ENCODE measurements at places on chromosomes 1 and 21.

GRCh38 chr1:201884425-201884824, 4.3 kb upstream of the SHISA4 start:
- peaks cover 21% of the 10 kb centered on the region for H3K4me1 ChIP-seq

DNA sequence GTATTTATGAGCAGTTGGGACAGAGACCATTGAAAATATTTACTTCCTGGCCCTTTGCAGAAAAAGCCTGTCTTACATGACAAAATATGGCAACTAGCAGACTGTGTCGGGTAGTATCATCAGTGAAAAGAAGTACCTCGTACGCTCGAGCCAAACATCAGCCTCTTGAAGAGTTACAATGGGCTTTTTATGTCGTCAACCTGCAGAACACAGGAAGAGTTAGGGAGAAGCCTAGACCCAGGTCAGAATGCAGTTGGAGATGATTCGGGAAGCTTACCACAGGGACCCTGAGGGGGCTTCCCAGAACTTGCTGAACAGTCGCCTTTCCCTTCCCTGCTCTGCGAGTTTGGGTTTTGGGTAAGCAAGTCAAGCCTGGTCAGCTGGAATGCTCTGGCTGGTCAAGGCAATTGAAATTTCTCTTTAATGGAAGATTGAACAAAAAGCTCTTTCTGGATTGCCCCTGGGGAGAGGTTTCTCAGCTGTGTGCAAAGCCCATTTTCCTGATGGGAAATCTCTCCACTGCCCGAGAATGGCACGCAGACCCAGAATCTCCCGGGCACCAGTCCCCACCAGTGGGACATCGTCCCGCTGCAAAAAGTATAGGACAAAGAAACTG, 263.6 kb upstream of the TMEM51 start:
- no peaks in the 10 kb centered on the region for H3K27me3 ChIP-seq
- H3K4me1 ChIP-seq, result no peaks in the 10 kb centered on the region
- no peaks in the 10 kb centered on the region for H3K36me3 ChIP-seq
- DNase-seq, result no peak

- peaks cover 60% of the 10 kb centered on the region for H3K4me1 ChIP-seq
- no peak for DNase-seq
- peak overlapping the region; percentile 71 for H3K27ac ChIP-seq
- H3K36me3 ChIP-seq, result no peaks in the 10 kb centered on the region
- H3K4me3 ChIP-seq, result no peak overlapping the region
These were observed 9.1 kb downstream of the SMAP2 start for GRCh38 chr1:40382601-40383000.

DNA sequence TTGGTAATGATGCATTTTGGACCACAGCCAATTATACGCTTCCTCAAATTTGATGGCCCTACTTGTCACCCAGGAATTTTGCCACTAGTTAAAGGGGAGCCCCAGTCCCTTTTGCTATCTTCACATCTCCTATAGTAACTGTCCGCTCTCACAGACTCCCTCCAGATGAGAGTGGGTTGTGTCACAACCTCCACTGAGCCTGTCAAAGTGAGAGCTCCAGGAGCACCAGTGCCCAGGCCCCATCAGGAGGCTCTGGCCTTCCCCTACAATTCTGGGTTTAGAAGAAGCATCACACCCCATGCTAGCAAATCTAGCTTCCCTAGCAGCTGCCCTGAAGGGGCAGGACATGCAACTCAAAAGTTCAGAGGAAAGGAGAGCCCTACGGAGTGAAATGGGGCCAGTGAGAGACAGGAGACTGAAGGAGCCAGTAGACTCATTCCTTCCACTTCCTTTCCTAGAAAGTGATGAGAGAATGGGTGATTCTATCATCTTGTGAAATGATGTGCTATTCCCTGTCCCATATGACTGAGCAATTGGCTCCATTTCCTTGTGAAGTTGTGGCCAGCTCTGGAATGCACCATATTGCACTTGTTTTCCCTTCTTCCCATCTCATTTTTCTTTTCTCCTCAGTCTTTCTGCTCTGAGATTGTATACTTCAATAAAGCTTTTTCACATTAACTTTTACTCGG, 541.3 kb downstream of the DPYD start:
- no peaks in the 10 kb centered on the region for H3K27me3 ChIP-seq
- H3K27ac ChIP-seq, result no peak overlapping the region
- H3K36me3 ChIP-seq, result peaks cover 2% of the 10 kb centered on the region
- H3K4me3 ChIP-seq, result no peak overlapping the region

DNA sequence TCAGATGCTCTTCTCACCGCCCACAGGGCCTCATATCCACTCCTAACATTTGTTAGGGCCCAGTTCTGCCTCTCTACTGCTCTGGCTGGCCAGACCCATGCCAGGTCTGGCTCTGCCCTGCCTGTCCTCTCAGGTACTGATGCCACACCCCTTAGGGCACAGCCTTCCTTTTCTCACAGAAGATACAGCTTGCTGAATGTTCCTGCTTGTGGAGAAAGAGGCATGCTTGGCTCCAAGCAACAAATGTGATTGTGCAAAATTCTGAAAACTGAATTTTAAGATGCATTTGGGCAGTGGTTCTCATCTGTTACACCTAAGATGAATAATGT, 178.1 kb downstream of the TGFBR3 start:
- no peaks in the 10 kb centered on the region for H3K4me1 ChIP-seq
- H3K36me3 ChIP-seq, result peaks cover 29% of the 10 kb centered on the region
- DNase-seq, result no peak
- no peaks in the 10 kb centered on the region for H3K27me3 ChIP-seq
- no peak overlapping the region for H3K27ac ChIP-seq

DNA sequence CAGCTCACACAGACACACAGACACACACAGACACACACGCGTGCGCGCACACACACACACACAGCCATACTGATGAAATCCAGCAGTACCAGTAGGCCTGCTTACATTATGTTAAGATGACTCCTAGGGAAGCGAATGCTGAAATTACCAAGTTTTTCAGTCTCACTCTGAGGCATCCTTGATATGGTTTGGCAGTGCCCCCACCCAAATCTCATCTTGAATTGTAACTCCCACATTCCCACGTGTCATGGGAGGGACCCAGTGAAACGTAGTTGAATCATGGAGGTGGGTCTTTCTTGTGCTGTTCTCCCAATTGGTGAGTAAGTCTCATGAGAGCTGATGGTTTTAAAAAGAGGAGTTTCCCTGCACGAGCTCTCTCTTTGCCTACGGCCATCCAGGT, 64.1 kb downstream of the TIAM1 start:
- no peaks in the 10 kb centered on the region for H3K27me3 ChIP-seq
- H3K27ac ChIP-seq, result no peak overlapping the region
- H3K4me3 ChIP-seq, result no peak overlapping the region
- no peaks in the 10 kb centered on the region for H3K36me3 ChIP-seq

DNA sequence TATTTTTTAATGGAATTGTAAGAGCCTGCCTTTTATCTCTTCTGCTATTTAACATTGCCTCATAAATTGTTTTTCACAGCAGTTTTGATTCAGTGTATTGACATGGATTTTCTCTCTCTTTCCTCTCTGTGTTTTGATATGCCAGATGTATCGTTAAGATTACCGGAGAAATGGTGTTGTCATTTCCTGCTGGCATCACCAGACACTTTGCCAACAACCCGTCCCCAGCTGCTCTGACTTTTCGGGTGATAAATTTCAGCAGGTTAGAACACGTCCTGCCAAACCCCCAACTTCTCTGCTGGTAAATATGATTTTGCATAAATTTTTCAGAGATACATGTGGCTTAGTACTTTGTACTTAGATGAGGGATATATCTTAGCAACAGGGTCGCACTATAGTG, 23.1 kb upstream of the DYNLT5 start:
- H3K4me1 ChIP-seq, result peaks cover 3% of the 10 kb centered on the region
- no peak overlapping the region for H3K27ac ChIP-seq
- H3K36me3 ChIP-seq, result no peaks in the 10 kb centered on the region

DNA sequence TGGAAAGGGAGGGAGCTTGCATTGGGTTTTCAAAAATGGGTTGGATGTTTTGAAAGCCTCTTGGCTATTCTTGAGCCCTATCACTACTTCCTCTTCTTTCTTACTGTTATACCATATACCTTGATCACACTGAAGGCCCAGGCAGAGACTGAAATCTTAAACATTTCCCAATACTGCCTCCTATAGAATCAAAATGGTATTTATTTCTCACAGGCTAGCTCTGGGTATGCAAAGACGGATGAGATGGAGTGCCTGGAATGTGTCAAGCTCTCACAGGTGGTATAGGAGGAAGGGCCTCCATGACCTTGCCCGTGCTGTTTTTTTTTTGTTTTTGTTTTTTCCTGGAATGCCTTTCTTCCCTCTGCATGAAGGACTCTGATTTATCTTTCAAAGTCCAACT, 268.4 kb upstream of the USP24 start:
- no peak overlapping the region for H3K27ac ChIP-seq
- H3K36me3 ChIP-seq, result no peaks in the 10 kb centered on the region
- H3K4me1 ChIP-seq, result no peaks in the 10 kb centered on the region
- H3K4me3 ChIP-seq, result no peak overlapping the region

DNA sequence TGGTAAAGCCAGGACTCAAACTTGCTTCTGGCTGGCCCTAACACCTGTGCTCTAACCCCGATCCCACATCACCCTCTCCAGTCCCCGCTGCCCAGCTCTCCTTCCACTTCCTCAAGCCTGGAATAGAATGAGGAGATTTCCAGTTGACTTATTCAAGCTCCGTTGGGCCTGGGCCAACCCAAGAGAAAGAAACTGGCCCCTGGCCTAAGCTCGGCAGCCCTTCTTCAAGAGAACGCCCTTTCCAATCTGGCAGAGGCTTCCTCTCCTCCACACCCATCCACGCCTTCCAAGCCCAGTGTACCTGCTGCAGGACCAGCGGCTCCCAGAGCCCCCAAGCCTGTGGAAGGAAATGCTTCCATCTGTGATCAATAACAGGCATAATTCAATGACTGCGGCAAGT, 51.9 kb downstream of the LRRN2 start:
- H3K4me3 ChIP-seq, result no peak overlapping the region
- no peaks in the 10 kb centered on the region for H3K4me1 ChIP-seq
- H3K27me3 ChIP-seq, result no peaks in the 10 kb centered on the region
- no peak for DNase-seq
- no peaks in the 10 kb centered on the region for H3K36me3 ChIP-seq
- H3K27ac ChIP-seq, result no peak overlapping the region

- no peaks in the 10 kb centered on the region for H3K36me3 ChIP-seq
- no peak overlapping the region for H3K4me3 ChIP-seq
- H3K27me3 ChIP-seq, result no peaks in the 10 kb centered on the region
- no peak for DNase-seq
These were observed 2.0 kb upstream of the SMYD3 start for GRCh38 chr1:246508897-246509688.

GRCh38 chr1:29119121-29119929, 4.4 kb downstream of the TMEM200B start:
- peaks cover 20% of the 10 kb centered on the region for H3K4me1 ChIP-seq
- no peak for DNase-seq
- H3K36me3 ChIP-seq, result peaks cover 3% of the 10 kb centered on the region
- H3K4me3 ChIP-seq, result no peak overlapping the region
- H3K27ac ChIP-seq, result no peak overlapping the region

DNA sequence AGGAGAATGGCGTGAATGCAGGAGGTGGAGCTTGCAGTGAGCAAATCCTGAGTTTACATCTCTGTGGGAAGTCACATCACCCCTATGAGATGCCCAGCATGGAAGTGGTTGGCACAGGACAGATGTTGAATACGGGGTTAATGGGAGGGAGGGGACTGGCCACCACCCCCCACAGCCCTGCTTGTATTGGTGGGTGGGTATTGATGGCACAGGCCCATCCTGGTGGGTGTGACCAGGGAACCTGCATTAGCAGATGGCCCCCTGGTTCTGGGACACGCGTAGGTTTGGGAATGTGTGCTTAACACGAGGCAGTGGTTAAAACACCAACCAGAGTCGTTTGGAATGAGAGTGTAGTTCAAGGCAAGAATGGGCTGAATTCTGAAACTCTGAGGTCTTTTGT, 117.9 kb downstream of the PRDM2 start:
- no peak for DNase-seq
- H3K36me3 ChIP-seq, result peaks cover 9% of the 10 kb centered on the region
- H3K4me1 ChIP-seq, result peaks cover 3% of the 10 kb centered on the region
- H3K27me3 ChIP-seq, result no peaks in the 10 kb centered on the region
- no peak overlapping the region for H3K27ac ChIP-seq

DNA sequence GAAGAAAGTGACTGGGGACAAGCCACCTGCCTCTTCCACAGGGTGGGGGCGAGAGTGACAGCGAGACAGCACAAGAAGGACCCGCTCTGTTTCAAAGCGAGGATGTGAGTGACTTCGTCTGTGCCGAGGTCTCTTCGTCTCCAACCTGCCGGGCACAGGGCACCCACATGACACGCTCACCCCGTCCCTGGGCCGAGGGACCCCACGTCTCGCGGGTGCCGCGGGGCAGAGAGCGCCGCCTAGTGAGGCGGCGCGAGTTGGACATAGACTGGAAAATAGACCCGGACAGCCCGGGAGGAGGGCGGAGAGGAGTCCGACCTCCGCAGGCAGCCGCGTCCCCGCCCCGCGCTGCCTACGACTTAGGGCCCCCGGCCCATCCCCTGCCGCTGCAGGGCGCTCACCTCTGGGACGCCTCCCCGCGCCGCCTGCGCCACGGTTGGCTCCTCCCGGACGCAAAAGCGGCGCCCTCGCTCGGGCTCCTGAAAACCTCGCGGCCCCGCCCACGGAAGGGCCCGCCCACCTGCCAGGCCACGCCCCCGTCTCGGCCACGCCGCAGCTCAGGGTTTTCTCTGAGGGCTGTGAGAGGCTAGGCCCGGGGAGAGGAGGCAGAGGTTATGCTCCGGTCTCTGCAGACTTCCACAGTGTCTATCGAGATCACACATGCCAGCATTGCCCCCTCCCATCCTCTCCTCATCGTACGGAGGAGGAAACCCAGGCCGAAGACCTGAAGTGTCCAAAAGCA, at the start of gene TLR5:
TSS of gene TLR5 (minus strand) at position 454 of the 742 bp plus-strand sequence. CDS start 30,217 bp downstream, outside the sequence.
- H3K36me3 ChIP-seq, result no peaks in the 10 kb centered on the region
- H3K27me3 ChIP-seq, result no peaks in the 10 kb centered on the region
- DNase-seq, result peak; percentile 90
- peak within 1 kb of the TSS; percentile 33 for H3K27ac ChIP-seq

DNA sequence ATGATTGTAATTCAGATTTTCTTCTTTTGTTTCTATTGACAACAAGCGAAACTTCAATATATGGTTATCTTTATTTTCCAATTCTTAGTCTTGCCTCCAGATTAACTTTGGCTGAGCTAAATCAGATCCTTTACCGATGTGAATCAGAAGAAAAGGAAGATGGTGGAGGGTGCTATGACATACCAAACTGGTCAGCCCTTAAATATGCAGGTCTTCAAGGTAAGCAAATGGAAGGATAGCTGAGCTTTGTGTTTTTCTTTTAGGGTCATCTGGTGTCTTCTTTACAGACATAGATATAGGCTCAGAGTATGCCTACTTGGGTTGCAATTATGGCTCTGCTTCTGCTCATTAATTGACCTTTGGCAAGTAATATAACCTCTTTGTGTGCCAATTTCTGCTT, 37.7 kb downstream of the AGL start:
- peaks cover 60% of the 10 kb centered on the region for H3K36me3 ChIP-seq
- H3K4me3 ChIP-seq, result no peak overlapping the region
- DNase-seq, result no peak
- no peak overlapping the region for H3K27ac ChIP-seq
- H3K4me1 ChIP-seq, result no peaks in the 10 kb centered on the region
